ENCODE measurements at places on chromosomes 6 and 20.
A peak's percentile ranks its signal among the peaks of the same experiment; 100 is the strongest.

- DNase-seq = no peak
Measured at GRCh38 chr6:144728804-144729203, 443.7 kb downstream of the UTRN start.

GRCh38 chr6:4973982-4974745 lies 29.7 kb downstream of the RPP40 start:
- no peak for DNase-seq

DNA sequence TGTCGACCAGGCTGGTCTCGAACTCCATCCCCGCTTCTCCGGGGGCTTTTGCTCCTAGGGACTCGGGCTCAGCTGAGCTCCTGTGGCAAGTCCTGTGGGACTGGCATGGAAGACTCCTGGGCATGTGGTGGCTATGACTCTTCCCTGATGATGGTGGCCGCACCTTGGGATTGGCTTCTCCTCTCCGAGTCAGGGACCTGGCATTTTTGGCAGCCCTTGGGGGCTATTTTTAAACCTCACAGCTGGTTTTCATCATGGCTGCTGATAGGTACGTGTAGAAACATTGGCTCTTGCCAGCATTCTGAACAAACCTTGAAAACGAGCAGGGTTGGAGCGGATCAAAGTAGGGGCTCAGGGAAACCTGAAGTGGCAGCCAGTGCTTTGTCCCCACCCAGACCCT lies 54.1 kb downstream of the RBM38 start:
- no peak for DNase-seq

DNA sequence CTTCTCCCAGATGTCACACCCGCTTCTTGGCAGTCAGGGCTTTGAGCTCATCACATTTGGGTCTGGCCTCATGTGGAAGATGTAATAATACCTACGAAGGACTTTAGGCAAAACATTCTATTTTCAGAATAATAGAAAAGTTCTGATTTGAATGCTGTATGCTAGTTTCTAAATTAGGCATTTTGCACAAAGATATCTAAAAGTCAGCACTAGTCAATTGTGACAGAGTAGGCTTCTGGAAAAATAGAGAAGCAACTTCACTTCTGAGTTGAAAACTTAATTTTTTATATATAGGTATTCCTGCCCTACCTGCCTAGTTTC lies 38.3 kb upstream of the CD2AP start:
- DNase-seq = no peak

DNA sequence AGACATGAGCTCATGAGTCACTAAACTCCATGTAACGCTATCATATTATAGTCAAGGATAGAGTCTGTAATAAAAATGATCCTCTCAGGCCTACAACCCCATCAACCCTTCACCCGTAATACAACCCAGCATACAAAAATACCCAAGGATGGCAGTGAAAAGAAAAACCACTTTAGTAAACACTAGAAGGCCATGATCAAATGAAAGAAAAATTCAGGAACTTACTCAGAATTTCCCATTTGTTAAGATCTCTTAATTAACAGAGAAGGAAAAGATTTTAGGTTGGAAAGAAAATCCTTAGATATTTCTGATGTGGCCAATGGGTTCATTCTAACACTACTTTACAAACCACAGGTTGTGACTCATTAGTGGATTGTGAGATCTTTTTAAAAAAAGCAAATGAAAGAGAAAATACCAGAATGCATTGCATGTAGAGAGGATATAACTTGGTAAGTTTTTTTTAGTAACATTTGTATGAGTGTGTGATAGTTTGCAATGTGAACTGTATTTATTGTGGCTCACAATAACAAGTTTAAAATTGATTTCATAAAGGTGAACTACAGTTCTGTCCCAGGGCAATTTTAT lies 8.0 kb upstream of the UBE2J1 start:
- DNase-seq = no peak

DNA sequence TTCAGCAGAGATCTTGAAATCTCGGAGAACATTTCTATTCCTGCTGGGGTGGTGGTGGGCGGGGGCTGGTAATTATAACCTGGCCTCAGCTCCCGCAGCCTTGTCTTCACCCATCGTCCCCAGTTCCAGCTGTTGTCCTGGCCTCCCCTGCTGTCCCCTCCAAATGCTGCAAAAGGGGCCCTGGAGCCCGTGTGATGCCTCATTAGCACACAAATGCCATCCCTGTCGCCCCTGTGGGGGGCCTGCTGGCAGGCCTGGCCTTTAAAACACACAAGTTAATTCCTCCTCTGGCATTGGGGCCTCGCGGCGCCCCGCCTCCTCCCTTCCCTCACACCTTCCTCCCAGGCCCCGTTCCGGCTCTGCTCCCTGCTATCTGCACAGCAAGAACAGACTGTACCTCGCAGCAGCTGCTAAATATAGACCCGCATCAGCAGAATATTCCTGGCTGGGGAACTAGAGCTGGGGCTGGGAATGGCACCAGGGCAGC lies 85.7 kb downstream of the CDH22 start:
- peak; percentile 51 for DNase-seq

DNA sequence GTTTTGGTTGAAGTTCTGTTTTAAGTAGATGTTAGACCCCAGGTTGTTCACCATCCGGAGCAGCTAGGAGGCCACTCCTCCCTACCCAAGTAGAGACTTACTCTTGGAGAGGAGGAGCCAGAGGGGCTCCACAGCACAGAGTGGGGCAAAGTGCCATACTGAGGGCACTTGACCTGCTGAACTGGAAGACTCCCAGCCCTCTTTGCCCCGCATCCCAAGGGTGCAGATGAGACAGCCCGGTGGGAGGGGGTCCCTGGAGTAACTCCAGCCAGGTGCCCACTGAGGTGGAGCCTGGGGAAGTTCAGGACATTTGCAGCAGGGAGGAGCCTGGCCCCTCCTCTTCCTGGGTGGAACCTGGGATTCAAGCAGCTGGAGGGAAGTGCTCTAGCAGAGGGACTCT lies 102.1 kb upstream of the GPR6 start:
- no peak for DNase-seq

DNA sequence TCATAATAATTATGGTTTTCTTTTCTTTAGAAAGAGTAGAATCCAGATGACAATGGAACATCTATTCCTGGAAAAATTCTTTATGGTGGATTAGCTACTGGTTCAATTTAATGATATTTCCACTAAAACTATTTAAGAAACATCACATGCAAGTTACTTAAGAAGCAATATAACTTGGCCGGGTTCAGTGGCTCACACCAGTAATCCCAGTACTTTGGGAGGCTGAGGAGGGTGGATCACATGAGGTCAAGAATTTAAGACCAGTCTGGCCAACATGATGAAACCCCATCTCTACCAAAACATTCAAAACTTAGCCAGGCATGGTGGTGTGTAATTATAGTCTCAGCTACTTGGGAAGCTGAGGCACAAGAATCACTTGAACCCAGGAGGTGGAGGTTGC lies 65.9 kb upstream of the SMLR1 start:
- no peak for DNase-seq

- no peak for DNase-seq
Measured at GRCh38 chr6:113489952-113490746, 367.0 kb upstream of the MARCKS start.

DNA sequence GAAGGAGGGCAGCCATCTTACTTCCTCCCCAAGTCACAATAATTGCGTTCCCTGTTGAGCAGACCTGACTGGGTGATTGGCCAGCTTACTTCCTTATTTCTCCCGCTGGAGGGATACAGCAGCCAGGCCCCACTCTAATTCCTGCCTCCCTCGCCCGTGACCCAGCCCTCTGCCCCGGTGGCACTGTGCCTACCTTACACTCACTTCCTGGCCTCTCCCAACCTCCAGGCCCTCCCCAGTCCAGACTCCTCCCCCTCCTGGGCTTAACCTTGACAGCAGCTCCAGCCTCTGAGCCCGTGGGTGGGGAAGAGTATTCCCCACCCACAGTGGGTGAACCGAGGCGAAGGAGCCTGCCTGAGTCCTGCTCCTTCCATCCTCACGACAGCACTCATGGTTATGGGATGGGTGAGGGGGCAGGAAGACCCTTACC lies 3.0 kb downstream of the BAK1 start:
- no peak for DNase-seq

DNA sequence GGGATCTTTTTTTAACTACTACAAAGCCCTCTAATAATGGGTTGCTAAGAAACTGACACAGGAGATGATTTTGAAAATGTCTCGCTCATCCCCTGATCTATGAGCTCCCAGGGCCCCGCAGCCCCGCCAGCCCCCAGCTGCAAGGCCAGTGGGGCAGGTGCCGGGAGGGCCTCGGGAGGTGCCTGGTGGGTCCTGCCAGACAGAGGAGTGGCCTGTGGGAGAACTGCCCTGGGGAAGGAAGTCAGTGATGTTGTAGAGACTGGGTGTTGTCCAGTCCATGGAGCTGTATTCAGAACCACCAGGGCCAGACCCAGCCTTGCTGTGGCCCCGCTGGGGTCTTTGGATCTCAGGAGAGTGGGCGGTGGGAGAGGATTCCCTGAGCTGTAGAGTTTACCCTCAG lies 258.7 kb downstream of the TAF4 start:
- DNase-seq = peak; percentile 5

DNA sequence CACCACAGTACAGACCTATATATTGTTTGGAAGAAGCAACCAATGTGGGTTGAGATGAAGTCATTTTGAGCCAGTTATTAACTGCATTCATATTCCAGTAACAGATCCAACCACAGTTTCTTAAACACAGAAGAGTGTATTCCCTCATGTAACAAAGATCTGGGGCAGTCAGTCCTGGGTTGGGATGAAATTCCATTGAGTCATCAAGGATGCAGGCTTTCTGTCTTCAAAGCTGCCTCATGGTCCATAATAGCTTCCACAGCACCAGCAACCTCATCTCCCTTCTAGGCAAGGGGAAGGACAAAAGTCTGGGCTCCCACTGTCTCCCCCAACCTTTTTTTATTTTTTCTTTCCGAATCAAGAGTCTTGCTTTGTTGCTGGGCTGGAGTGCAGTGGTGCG lies 2.9 kb upstream of the SOD2 start:
- no peak for DNase-seq

DNA sequence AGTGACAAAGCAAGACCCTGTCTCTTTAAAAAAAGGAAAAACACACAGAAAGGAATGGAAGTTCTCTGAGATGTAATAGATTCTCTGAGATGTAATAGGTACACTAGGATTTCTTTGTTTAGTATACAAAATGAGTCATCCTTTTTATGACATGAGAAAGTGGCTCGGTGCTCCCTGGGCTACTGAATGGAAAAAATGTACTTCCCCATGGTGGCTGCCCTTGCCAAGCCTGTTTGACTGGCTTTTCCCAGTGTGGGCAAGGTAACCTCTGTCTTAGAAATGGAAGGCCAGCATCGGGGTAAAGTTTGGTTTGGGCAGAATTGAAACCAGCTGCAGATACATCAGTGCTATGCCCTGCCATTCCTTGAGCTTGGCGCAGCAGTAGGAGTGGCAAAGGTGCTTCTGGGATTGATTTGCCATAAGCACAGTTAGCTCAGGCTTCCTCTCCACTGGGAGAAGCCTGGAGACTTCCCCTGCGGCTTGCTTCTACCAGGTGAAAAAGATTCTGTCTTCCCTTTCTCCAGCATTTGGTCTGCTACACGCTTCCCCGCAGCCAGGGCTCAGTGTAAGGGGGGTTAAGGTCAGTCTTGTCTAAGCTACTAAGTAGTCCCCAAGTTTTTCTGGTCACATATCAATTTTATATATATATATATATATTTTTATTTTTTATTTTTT lies 24.5 kb downstream of the ARFGEF2 start:
- DNase-seq = no peak

- DNase-seq = no peak
Measured at GRCh38 chr6:144397141-144397540, 112.0 kb downstream of the UTRN start.

DNA sequence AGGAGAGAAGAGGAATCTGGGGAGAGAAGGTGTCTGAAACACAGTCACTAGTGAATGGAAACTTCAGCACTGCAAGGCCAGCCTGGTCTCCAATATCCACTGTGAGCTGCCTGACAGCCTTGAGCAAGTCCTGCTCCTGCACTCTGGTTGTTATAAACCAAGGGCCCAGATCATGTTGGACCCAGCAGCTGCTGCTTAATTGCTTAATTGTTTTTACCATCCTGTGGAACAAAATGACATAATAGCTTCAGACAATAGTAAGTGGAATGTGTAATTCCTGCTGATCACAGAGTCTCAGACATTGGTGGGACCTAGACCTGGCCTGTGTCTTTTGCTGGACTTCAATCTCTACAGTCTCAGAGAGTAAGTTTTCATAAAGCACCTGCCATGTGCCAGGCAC lies 833.7 kb downstream of the TFAP2A start:
- no peak for DNase-seq

DNA sequence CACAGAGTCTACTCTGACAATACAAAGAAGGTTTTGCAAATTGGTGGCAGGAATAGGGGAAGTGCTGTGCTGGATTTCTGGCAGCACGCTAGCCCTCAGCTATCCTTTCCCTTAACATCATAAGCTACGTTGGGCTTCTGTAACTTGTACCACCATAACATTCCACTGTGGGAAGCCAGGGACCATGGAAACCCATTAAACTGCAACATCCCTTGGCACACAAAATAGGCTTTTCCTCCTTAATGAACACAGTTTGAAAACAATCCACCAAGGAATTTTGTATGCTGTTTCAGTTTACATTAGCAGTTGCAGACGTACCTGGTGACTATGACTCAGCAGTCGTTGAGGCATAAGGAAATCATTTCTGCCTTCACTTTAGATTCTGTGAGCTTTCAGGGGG lies 203.9 kb upstream of the RAB32 start:
- DNase-seq = no peak

GRCh38 chr6:131532580-131533039 lies 40.4 kb upstream of the ARG1 start:
- DNase-seq = no peak

- no peak for DNase-seq
Measured at GRCh38 chr6:38307740-38308139, 332.0 kb downstream of the BTBD9 start.

GRCh38 chr6:11979866-11980265 lies 32.2 kb upstream of the HIVEP1 start:
- no peak for DNase-seq

- DNase-seq = no peak
Measured at GRCh38 chr20:45991616-45992015, 17.1 kb upstream of the MMP9 start.

- DNase-seq = no peak
Measured at GRCh38 chr6:93219447-93219846, 199.9 kb downstream of the EPHA7 start.

Data from glutamatergic neuron (in vitro differentiated cells).